Lung (tissue), 17 donors: ENCODE measurements at places on chromosomes 1 and 21.

- no peak overlapping the region for H3K27ac ChIP-seq
- no peak for DNase-seq
- no peak overlapping the region for H3K4me3 ChIP-seq
Measured at GRCh38 chr1:48560577-48560976, 88.6 kb upstream of the SPATA6 start.

DNA sequence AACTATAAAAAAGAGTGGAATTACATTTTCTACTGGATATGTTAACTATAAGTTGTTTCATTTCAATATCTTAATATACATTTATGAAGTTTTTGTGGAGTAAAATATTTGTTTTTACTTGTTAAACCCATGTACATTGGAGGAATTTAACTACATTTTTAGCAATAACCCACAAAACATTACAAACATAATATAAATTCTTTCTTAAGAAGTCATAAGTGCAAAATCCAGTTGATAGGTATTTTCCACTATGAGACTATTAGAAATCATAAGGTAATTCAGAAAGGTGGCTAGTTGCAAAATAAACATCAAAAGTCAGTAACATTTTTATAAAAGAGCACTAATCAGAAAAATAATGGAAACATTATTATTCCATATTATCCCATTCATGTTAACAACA lies 73.9 kb upstream of the RRP15 start:
- no peaks in the 10 kb centered on the region for H3K4me1 ChIP-seq
- H3K27ac ChIP-seq: no peak overlapping the region
- no peaks in the 10 kb centered on the region for H3K36me3 ChIP-seq
- H3K27me3 ChIP-seq: no peaks in the 10 kb centered on the region
- no peak for DNase-seq

DNA sequence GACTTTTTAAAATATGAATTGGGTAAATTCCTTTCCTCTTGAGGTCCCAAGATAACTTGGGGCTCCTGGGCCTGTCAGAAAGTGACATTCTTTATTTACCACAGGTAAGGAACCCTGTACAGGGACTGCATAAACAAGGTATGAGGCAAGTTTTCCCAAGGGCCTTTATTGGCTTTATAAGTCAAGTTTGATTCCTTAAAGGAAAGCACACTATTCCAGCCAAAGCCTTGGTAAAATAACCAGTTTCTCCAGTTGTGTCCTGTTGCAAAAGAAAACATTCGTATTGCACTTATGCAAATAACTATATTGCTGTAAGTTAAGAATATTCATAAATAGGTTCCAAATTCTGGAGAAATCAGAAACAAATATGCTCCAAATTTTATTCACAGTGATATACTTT lies 21.9 kb upstream of the METTL18 start:
- H3K36me3 ChIP-seq: peaks cover 7% of the 10 kb centered on the region
- no peak overlapping the region for H3K4me3 ChIP-seq
- H3K4me1 ChIP-seq: no peaks in the 10 kb centered on the region
- no peak overlapping the region for H3K27ac ChIP-seq
- H3K27me3 ChIP-seq: no peaks in the 10 kb centered on the region

- no peak overlapping the region for H3K27ac ChIP-seq
- DNase-seq: no peak
- no peaks in the 10 kb centered on the region for H3K36me3 ChIP-seq
- H3K4me3 ChIP-seq: no peak overlapping the region
Measured at GRCh38 chr1:227912866-227913265, 34.9 kb downstream of the WNT9A start.

- no peak overlapping the region for H3K4me3 ChIP-seq
- no peaks in the 10 kb centered on the region for H3K4me1 ChIP-seq
- no peaks in the 10 kb centered on the region for H3K36me3 ChIP-seq
- no peak for DNase-seq
- H3K27me3 ChIP-seq: no peaks in the 10 kb centered on the region
Measured at GRCh38 chr1:245444945-245445344, 290.2 kb downstream of the KIF26B start.

- H3K27ac ChIP-seq: no peak overlapping the region
- no peaks in the 10 kb centered on the region for H3K4me1 ChIP-seq
- no peaks in the 10 kb centered on the region for H3K36me3 ChIP-seq
- DNase-seq: no peak
- no peak overlapping the region for H3K4me3 ChIP-seq
Measured at GRCh38 chr1:192654591-192655251, 18.8 kb downstream of the RGS13 start.
